Stimulated activated CD8-positive, alpha-beta memory T cell treated with anti-CD3 and anti-CD28 coated beads, Interleukin-4, amount 100 ng/mL, for 4 hours (primary cell): ENCODE measurements at places on chromosomes 11 and 22.

DNA sequence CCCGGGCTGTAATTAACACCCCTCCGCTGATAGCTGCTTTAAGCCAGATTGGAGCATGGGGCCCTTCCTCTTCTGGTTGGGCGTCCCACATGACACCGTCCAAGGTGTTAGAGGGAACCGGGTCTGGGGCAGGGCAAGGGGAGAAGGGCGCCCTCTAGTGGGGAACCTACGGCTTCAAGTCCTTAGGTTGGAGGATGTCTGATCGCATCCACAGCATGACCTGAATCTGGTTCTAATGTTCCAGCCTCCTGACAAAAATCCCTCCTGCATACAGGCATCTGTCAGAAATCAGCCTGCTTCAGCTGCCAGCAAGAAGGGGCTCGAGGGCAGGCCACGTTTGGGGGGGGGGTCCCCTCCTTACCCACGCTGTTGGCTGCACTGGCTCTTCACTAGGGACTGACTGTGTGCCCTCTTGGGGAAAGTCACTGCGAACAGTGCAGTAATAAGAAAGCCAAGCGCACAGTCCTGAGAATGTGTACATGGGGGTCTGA is 94.2 kb upstream of the TBCEL start:
- DNase-seq, result no peak

DNA sequence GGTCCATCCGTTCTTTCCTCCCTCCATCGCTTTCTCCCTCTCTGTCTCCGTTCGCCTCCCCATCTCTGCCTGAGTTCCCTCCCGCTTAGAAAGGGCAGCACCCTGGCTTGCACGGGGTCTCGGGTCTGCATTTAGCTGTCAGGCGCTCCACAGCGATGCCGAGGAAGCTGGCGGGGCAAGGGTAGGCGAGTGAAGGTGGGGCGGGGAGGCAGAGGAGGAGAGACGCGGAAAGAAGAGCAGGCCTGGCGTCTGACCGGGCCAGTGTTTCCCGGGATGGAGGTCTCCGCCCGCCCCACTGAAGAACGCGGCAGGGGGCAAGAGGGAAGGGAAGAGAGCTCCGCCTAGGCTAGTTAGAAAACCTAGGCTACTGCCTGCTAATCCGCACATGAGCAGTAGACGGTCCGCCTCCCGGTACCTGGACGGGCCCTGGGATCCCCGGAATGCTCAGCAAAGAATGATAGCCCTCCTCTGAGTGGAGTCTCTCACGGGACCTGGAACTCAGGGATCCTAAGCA is 3922.5 kb upstream of the OR11H1 start:
- DNase-seq, result no peak

- DNase-seq, result no peak
Measured at GRCh38 chr11:87254562-87254961, 216.8 kb downstream of the TMEM135 start.

GRCh38 chr11:81829976-81830375 is 903.7 kb downstream of the FAM181B start:
- no peak for DNase-seq

DNA sequence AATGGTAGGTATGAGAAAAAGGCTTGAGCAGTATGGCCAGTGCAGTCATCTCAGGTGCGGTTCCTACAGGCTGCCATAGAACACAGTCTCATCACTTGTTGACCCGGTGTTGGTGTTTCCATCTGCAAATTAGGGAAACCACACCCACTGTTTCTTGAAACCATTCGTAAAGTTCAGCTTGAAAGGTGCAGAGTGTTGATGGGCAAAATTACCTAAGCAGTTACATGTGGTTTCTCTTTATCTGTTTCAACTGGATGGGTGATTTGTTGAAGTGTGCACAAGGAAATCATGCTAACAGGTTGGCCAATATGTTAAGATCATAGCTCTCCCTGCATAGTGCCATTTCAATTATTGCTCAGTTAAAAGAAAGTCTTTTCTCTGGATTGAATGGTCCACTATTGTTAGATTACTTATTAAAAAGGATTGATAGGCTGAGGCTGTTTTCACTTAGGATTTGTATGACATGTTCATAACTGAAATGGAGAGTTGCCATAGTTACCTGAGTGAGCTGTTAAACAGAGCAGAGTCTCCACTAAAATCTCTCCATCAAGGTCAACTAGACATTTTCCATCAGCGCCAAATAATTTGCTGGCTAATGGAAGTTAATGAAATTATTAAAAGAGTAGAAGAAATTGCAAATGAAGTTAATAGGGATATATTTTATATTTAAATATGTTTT is 203.1 kb upstream of the MTMR2 start:
- no peak for DNase-seq

DNA sequence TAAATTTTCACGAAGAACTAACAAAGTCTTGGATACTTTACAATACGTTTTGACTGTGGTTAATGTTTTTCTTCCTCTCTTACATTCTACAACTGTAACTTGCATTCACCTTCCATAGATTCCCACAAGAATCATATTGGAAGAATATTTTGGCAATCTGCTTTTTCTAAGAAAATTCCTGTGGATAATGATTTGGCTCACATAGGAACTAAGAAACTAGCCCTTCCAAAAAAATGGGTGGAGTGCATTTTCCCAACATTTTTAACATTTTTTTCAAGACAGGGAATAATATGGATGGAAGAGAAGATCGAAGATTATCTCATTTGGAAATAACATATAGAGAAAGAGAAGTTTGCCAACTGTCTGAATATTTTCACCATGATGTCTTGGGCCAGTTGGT is 256.9 kb upstream of the POU2AF2 start:
- DNase-seq, result no peak

- no peak for DNase-seq
Measured at GRCh38 chr22:44604455-44604854, 97.5 kb upstream of the PRR5 start.

GRCh38 chr11:10941871-10942270 is 84.0 kb upstream of the ZBED5 start:
- DNase-seq, result no peak

- DNase-seq, result no peak
Measured at GRCh38 chr11:69913591-69914285, 94.5 kb upstream of the FGF3 start.

DNA sequence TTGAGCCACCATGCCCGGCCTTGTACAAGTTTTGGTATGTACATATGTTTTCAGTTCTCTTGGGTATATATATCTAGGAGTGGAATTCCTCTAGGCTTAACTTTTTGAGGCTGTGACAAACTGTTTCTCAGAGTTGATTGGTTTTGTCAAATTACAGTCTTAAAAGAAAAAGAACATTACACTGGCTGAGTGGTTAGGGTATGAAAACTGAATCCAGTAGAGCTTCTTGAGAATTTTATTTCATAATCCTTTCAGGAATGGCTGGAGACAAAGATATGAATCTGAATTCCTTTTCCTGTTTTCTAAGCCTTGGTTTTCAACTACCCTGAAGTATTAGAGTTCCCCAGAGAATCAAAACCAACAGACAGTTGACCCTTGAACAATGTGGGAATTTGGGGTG is 6.5 kb downstream of the METTL15 start:
- no peak for DNase-seq
